NCI-H1092 treated with DMSO at 0.1 percent for 48 hours (cell line): ENCODE measurements at places on chromosomes 11 and 22.

DNA sequence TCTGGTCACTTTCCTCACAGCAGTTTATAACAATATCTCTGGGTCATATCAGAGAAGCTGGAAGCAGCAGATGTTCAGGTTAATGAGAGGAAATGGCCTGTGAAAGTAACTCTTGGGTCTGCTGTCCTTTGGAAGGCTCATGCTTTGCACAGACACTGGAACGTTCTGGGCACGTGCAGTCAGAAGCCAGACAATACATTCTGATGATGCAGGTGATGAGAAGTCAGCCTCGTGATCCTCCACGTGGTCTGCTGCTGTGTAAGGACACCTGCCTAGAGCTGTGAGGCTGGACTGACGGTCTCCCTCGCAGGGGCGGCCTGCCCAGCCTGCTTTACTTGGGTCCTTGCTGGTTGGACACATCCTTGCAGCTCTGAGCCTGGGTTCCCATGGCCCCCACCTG, 18.8 kb upstream of the ADORA2A start:
- DNase-seq: no peak

DNA sequence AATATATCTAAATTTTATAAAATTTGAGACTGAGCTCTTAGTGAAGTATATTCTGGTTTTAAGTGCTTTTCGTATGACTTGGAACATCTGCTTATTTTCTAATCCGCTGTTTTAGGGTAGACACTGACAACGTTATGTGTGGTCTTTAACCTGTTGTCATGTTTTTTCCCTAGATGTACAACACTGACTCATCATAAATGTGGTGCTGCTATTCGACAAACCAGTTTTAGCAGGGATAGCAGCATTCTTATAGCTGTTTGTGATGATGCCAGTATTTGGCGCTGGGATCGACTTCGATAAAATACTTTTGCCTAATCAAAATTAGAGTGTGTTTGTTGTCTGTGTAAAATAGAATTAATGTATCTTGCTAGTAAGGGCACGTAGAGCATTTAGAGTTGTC, 23.8 kb upstream of the HIKESHI start:
- no peak for DNase-seq

DNA sequence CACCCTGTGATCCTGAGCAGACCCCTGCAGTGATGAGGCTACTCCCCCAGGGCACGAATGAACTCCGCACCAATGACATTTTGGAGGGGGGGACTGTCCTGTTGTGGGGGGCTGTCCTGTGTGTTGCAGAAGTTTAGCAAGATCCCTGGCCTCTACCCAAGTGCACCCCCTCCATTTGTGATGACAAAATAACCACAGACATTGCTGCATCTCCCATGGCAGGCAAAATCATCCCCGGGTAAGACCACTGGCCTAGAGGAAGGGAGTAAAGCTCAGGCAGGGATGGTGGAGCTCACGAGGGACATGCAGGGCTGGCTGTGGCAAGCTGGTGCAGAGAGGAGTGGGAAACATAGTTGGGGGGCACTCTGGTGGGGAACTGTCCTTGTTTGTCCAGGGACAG, 40.6 kb downstream of the NECTIN1 start:
- no peak for DNase-seq

DNA sequence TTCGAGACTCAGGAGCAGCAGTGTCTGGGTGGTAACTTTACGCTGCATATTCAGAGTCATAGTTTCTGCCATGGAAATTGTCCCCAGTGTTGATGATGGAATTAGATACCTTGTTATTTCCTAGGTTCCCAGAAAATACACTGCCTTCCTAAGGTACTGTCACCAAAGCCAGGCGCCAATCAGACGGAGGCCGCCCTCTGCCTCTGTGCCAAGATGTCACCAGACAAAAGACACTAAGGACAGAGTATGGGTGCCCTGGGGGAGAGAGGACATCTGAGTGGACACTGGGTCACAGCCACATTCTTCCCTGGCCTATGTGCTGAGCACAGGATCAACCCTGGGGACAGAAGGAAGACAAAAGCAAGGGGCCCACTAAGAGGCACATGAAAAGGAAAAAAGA, 11.2 kb downstream of the PLA2G6 start:
- DNase-seq: no peak

GRCh38 chr22:39518144-39518786, 2.1 kb upstream of the ATF4 start:
- DNase-seq: no peak

GRCh38 chr11:87325490-87325872, 287.7 kb downstream of the TMEM135 start:
- no peak for DNase-seq

GRCh38 chr11:62996271-62996670, 11.5 kb upstream of the SLC22A6 start:
- DNase-seq: no peak

GRCh38 chr22:23240639-23241389, 60.5 kb downstream of the BCR start:
- DNase-seq: no peak

- no peak for DNase-seq
Measured at GRCh38 chr11:67665541-67666302, 8.7 kb downstream of the ALDH3B2 start.

DNA sequence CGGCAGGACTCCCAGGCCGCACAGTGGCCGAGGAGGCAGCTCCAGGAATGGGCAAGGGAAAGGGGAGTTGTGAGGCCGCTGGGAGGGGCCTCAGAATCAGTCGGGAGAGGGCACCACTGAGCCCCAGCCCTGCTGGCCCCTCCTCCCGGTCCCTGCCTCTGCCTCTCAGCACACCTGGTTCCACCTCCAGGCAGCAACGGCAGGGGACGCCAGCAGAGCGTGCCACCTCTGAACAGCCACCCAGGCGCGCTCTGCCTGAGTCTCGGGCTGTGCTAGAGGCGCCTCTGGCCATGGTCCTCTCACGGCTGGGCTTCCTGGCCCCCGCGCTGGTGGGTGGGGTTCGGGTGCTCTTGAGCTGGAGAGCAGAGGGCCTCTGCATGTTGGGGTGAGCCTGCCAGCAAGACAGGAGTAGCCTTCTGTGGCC, 33.0 kb downstream of the MOB2 start:
- DNase-seq: peak; percentile 11

DNA sequence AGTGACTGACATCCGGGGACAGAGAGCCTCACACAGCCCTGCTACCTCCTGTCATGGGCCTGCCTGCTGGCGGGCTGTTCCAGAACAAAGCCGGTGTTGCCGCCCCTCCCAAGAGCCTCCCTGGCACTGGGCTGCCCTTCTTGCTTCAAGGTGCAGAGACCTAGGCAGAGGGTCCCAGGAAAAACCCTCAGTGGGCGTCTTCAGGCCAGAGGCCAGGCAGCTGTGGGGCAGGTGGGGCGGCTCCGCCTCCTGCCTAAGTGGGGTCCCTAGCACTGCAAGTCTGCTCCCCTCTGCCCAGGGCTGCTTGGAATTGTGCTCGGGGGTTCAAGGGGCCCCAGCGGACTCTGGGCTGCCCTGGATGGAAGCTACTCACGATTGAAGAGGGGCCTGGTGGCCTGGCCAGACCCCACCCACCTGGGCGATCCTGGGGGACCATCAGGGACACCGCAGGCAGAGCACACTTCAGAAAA, 20.4 kb upstream of the GNB1L start:
- no peak for DNase-seq

DNA sequence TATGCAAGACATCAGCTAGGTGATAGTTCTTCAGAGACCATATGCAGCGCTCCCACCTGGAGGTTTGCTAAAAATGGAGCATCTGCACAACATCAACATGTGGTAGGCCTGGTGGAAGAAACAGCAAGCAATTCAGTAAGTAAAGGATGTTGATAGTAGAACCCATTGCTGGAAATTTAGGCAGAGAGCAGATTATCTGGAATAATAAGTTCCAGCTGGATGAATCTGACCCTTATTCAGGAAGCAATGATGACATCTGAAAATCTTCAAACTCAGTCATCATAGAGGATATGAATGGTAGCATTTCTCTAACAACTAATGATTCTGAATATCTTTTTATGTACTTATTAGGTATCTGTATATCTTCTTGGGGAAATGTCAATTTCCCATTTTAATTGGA, 225.2 kb upstream of the ANO3 start:
- DNase-seq: no peak

DNA sequence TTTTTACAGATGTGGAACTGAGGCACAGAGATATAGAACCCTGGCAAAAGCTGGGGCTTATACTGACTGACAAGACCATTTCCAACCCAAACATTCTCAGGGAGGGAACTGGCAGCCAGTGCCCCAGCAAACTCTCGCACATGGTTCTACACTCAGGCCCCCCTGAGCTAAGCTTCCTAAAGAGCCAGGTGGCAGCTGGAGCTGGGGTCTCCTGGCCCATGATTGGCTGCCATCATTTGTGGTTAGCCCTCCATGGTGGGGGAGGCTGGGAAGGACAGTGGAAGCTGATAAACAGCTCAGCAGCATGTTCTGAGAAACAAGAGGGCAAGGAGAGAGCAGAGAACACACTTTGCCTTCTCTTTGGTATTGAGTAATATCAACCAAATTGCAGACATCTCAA, at the start of gene RAG1:
RAG1 (plus strand) TSS at position 314 of the 400 bp plus-strand sequence. CDS start 5,298 bp downstream, outside the sequence.
- no peak for DNase-seq

DNA sequence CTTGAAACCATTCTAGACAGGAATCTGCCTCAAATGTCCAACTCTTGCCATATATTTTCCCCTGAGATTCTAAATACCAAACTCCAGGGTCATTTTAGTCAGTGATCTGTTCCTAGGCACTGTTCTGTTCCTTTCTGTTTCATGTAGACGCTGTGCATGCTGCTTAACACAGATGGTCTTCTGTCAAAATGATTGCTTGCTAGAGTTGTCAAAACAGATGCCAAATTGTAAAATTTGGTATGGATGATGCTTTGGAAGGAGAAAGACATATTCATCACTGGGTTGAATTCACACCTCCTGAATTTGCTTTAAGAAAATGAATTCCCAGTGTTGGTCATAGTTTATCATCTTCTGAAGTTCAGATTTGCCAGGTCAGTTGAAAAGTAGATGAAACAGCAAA, 425.9 kb downstream of the ETS1 start:
- no peak for DNase-seq

DNA sequence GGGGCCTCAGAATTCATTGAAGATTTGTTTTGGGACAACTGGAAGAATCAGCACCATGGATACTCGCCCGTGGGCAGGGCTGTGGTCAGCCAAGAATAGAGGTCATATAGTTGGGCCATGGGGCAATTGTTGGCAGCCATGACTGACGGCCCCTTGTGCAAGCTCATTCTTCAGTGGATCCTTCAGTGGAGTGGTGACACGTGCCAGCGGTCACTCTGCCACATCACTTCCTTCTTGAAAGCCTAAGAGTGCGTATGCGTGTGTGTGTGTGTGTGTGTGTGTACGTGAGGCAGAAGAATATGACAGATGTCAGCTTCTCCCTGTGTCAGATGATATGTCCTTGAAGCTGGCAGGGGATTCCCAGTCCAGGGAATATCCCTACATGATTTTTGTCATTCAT, 1.8 kb upstream of the IL18BP start:
- DNase-seq: no peak

DNA sequence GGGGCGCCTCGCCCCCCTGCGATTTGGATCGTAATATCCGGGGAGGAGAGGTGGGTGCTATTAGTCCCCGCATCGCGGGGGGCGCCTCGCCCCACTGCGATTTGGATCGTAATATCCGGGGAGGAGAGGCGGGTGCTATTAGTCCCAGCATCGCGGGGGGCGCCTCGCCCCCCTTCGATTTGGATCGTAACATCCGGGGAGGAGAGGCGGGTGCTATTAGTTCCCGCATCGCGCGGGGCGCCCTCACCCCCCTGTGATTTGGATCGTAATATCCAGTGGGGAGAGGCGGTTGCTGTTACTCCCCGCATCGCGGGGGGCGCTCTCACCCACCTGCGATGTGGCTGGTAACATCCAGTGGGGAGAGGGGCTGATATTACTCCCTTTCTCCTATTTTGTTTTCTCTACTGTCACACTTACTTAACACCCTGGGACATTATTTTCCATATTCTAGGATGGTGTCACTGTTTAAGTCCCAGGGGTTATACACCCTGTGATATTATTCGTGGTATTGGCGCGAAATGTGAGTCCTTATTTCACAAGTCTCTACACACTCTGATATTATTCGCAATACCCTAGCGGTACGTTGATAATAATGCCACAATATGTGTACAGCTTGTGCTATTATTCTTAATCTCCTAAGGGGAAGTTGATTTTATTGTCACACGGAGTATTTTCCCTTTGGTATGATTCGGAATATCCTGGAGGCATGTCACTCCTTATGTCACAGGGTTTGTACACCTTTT, 57.8 kb upstream of the ALDH3B2 start:
- peak; percentile 12 for DNase-seq

GRCh38 chr11:102413497-102413896, 39.1 kb downstream of the TMEM123 start:
- no peak for DNase-seq

- no peak for DNase-seq
Measured at GRCh38 chr22:37314315-37315074, 32.2 kb downstream of the CYTH4 start.

GRCh38 chr11:115391160-115391559, 113.1 kb downstream of the CADM1 start:
- DNase-seq: no peak

- DNase-seq: no peak
Measured at GRCh38 chr11:58965246-58965985, 26.1 kb downstream of the GLYATL1 start.

DNA sequence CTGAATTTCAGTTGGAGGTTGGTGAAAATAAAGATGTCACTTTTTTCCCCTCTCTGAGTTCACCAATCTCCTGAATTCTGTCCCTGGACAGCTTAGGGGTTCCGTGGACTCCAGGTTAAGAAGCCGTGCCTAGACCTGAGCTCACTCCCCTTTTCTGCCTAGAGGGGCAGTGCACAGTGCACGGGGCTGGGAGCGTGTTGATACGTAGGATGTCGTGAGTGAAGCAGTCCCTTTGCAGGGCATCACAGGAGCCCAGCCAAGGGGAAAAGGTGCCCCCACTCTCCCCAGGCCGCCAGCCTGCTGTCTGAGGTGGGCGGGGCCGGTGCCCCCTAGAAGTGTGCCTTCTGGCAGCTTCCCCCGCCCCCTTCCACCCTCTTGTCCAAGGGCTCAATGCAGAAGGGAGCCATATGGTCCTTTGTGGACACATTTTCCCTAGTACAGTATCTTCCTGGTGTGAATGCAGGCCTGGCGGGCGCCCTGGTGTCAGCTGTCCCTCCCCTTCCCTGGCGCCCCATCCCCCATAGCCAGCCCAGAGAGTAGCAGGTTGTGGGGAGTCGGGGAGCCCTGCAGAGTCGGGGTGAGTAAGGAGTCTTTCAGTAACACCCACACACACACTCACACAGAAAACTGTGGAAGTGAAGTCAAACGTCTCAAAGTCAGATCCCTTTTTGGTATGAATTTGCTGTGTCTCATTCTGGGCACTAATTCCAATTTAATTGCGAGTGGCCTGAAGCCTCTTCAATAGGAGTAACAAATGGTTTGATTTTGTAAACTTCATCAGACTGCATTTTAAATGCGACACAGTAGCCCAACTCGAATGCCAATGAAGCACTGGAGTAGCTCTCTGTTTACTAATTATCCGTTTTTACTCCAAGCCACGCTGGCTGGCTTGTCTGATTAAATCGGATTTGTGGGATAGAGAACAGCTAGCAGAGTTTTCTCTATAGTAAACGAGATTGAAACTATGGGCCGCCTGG, 67.5 kb upstream of the NNMT start:
- DNase-seq: peak; percentile 29
